ENCODE measurements at places on chromosomes 5 and 9.

DNA sequence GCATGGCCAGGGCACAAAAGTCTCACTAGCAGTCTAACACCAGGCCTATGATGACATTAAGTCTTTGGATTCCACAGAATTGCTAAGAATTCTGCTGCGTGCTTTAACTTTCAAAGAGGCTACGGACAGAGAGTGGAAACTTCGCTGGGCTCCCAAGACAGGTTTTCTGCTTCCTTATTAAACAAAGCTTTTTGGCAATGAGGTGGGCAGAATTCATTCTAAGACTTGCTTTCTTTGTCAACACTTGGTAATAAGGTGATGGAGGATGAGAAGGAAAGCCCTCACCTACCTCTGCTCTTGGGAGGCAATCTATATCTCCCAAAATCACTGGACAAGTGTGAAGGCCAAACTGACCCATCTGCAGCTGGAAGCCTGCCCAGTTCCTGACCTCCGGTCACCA is 231.9 kb downstream of the ATPSCKMT start:
- no peak for DNase-seq

GRCh38 chr9:134891713-134892112 is 11.1 kb downstream of the FCN2 start:
- DNase-seq, result no peak

DNA sequence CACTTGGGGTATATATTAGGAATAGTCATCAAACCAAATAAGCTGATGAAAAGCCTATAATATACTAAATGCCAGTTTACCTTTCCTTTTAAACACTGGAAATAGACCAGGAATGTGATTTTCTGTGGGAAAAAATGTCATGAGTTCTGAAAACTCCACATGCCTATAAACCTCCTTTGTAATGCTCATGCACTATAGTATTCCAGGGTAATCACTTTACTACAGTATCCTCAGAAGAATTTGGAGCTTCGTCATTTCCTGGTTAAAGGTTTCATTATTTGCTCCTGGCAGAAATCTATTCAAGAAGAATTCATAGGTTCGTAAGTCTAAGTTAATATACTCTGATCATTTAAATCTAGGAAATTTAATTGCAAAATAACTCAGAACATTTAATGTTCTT is 1076.7 kb upstream of the DMAC1 start:
- no peak for DNase-seq

- DNase-seq, result peak; percentile 76
Measured at GRCh38 chr9:38079461-38080031, 10.5 kb upstream of the SHB start.

DNA sequence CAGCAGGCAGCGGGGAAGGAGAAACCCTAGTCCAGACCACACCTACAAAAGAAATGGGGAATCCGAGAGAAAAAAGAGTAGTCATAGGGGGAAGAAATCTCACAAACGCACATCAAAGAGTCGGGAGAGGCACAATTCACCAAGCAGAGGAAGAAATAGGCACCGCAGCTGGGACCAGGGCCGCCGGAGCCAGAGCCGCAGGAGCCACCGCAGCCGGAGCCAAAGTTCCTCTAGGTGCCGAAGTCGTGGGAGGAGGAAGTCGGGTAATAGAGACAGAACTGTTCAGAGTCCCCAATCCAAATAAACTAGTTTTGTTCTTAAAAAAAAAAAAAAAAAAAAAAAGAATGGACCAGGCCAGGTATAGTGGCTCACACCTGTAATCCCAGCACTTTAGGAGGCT is 29.3 kb downstream of the REEP5 start:
- no peak for DNase-seq

DNA sequence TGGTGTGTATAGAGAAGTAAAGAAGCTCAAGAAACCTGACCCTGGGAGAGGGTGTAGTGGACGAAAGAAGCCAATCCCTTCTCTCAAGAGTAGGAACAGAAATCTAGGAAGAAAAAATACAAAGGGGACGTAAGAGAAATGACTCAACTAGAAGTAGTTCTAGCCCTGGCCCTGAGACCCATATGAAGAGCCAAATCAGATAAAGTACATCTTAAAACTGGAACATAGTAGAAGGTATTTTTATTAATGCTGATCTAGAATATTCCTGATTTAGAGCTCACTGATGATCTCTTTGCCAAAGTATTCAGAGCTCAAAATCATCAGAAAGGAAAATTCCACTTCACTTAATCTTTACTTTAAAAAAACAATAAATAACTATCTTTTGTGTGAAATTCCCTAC is 184.8 kb downstream of the MLLT3 start:
- no peak for DNase-seq

- peak; percentile 10 for DNase-seq
Measured at GRCh38 chr5:62506659-62507460, 71.8 kb upstream of the LRRC70 start.

GRCh38 chr5:153237671-153238332 is 252.7 kb upstream of the GRIA1 start:
- DNase-seq, result peak; percentile 2

DNA sequence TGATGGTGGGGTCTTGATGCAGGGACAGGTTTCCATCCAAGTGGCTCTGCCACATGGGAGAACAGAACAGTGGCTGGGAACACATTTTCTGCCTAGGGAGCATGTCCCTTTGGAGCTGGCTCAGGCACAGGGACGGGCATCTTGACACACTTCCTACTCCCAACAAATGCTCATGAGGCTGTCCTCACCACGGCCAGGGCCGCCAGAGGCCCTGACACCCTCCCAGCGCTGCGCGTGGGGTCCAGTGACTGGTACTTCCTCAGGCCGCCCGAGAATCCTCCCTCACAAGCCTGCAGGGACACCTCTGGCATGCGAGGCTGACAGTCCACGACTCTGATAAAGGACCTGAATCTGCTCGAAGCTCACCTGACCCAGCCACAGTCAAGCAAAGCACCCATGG is 61.0 kb upstream of the SARDH start:
- no peak for DNase-seq

DNA sequence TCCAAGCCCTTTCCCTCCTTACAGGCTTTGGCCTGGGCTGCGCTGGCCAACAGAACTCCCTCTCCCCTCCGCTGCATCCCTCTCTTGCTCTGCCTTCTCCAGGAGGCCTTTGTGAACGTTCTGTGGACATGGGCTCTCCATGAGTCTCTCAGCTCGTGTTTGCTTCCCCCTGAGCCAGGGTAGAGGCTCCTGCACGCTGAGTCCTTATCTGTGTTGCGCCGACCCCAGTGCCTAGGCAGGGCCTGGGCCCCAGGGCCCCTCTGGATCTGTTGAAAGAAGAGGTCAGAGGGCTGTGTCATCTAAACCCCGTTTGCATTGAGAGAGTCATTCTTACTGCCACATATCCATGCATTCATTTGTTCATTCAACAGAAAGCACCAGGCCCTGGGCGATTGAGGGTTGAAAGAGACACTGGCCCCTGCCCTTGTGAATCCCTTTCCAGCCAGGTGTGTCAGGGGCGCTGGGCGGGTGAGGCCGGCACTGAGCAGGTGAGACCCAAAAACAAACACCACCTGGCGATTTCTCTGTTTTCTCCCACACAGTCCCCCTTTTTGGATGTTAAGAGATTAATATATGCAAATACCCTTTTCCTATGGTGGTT is 111.2 kb upstream of the IER5L start:
- DNase-seq, result no peak

DNA sequence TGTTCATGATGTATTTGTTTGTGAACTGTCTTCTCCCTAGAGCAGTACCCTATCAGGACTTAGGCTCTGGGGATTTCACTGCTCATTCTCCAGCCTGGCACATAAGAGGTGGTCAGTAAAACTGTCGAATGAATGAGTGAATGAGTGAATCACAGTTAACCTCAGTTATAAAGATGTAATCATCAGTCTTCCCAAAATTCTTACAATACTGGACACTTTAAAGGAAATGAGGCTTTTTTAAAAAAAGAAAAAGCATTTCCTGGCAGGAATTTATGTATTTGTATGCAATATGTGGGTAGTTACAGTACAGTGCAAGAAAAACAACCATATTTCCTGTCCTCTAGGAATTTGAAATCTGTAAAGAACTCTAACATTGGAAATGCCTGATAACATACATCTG is 59.6 kb downstream of the RAI14 start:
- peak; percentile 75 for DNase-seq

DNA sequence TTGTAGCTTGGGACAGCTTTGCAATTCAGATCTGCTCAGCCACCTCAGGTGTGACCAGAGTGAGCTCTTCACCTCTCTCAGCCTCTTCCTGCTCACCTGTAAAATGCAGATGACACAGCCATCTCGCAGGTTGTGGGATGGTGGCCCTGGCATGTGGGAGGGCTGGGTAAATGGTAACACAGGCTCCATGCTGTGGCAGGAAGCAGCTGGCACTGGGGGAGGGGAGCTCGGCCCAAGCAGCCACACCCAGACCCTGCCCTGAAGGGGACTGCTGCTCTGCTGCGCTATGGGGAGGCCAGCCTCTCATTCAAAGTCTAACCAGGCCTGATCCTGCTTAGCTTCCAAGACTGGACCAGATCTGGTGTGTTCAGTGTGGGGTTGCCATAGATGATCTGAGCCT is 24.1 kb downstream of the PHF2 start:
- DNase-seq, result no peak

DNA sequence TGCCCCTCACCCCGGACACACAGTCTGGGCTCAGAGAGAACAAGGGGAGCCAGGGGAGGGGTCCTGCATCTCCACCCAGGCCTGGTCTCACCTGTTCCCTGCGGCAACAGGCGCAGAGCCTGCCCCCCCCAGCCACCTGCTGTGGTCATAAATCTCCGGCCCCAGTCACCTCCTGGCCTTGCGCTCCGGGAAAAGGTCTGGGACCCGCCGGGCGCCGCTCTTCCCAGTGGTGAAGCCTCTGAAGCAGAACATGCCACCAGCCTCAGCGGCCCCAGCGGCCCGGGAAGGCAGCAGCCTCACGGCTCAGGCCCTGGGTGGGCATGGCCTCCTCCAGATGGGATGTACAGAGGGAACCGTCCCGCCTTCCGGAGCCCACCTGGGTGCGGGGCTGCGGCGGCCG is 20.6 kb downstream of the NOTCH1 start:
- DNase-seq, result no peak

GRCh38 chr9:120730654-120731514 is 16.6 kb upstream of the MEGF9 start:
- peak; percentile 85 for DNase-seq

GRCh38 chr5:103943230-103943629 is 380.6 kb upstream of the NUDT12 start:
- no peak for DNase-seq

GRCh38 chr9:5957166-5957565 is 58.3 kb downstream of the RANBP6 start:
- DNase-seq, result no peak

DNA sequence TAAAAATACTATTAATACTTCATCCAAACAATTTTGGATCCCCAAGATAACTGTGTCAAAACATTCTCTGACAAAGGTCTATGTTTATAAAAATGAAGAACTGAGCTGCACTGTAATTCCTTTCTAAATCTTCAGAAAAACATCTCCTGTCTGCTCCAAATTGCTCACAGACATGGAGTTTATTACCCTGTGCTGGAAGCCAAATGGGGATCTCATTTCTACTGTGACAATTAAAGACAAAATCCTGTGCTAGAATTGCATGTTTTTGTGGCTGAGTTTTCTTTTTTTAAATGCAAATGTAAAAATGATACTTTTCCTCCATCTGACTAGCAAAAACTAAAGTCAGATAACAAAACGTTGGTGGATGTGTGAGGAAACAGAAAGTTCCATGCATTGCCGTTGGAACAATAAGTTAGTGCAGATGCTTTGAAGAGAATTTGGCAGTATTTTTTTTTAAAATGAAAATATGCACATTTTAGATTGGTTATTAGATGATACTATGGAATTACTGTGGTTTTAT is 93.5 kb downstream of the GNA14 start:
- no peak for DNase-seq

DNA sequence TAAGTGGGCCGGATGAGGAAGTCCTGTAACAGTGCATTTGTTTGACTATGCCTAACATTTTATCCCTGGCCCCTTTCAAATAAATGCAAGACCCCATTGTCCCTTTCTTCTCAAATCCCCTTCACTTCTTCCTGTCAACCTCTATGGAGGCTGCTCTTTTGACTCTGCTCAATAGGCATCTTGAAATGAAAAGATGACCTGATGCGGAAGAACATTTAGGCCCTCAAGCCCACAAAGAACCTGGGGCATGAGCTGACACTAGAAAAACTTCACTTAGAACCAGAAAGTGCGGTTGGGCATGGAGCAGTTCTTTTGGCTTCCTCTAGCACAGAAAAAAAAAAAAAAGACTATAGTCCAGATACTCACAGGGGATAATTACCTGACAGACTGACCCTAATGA is 1434.7 kb upstream of the WWC1 start:
- no peak for DNase-seq

- no peak for DNase-seq
Measured at GRCh38 chr5:133265720-133266526, 214.1 kb downstream of the HSPA4 start.

GRCh38 chr9:125885405-125886034 is 138.3 kb downstream of the PBX3 start:
- no peak for DNase-seq

- peak; percentile 32 for DNase-seq
Measured at GRCh38 chr5:178453224-178453623, 137.0 kb downstream of the COL23A1 start.

- peak; percentile 69 for DNase-seq
Measured at GRCh38 chr9:20355022-20355421, 267.3 kb downstream of the MLLT3 start.

GRCh38 chr5:43309637-43310036 is 3.6 kb downstream of the HMGCS1 start:
- no peak for DNase-seq

DNA sequence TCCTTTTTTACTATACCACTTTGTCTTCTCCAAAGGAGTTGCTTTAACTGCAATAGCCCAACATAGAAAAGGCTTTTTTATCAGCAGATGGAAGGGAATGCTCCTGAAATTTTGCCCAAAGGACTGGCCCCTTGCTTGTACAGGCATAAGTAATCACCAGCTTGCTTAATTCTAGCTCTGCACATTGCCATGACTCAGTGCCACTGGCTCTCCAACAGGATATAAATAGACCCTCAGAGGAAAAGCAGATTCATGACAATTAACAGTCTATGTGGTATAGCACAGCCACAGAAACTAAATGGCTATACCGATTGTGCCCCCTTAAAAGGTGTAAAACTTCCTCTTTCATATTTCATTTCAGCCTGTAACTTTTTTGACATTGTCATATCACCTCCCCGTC is 227.0 kb downstream of the ZNF608 start:
- peak; percentile 5 for DNase-seq

DNA sequence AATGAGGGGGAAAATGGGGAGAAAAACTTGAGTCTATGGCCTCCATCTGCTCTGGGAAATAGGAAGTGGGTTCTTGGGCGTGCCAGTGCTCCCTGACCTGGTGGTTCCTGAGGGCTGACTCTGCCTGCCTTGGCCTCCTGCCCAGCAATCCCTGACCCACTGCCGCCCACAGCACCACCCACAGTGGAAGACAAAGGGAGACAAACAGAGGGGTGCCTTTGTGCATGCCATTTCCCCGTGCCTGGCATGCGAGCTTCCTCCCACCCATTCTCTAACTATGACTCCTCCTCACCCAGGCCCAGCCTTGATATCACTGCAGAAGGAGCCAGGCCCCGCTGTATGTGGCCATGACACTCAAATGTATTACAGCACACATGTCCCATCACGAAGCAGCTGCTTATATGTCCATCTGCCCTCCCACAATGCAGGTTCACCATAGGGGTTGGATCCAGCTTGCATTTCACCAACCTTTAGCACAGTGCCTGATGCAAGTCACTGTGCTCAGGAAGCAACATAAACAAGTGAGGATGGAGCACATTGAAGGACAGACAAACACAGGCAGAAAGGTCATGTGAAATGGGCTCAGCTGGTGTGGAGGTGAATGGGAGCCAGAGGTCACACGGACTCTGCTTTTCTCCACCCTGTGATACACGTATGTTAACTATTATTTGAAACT is 84.4 kb downstream of the ADRB2 start:
- peak; percentile 96 for DNase-seq

All from ELR (cell line).